NK-92 treated with Interleukin-12 subunit alpha and Interleukin-12 subunit beta, amount 100 ng/mL, for 24 hours (cell line): ENCODE measurements at places on chromosomes 5 and 9.

- no peak for DNase-seq
These were observed 522.9 kb upstream of the DAB2 start for GRCh38 chr5:39947657-39948056.

DNA sequence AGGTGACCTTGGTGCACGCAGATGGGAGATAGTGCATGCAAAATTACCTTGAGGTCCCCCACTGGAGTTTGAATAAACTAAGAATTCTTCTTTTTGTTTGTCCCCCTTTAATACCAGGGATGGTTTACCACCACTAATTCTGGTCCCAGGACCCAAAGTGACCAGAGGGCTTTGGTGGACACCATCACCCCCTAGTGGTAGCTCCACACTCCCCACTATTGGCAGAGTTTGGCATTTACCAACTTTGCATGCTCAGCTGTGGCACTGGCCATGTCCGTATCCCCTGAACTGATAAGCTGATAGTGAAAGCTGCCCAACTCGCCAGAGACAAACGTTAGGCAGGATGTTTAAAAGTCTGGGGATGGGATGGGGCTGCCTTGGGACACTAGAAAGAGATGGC, 3.3 kb downstream of the ASTN2 start:
- no peak for DNase-seq

DNA sequence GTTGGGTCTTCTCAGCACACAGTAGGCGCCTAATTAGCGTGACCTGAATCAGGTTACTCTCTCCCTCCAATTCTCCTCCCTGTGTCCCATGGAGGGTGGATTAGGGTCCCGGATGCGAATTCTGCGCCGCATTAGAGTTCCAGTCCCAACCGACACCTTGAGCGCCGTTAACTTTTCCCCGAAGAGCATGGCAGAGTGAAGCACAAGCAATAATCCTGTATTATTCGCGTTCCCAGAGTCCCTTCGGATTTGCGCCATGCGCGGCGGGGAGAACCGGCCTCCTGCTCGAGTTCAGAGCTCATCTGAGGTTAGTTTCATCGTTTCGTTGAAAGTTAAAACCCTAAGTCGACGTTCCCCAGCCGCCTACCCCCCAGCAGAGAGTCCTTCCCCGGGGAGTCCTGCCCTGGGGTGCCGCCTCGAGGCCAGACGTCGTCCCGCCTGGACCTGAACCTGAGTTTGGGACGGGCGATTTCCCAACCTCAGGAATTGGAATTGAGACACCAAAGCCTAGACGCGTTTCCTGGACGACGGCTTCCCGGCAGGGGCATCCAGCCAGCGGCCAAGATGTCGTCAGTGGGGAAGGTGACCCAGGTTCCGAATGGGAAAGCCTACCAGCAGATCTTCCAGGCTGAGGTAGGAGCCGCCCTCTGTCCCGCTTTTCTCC, at the start of gene CCDC180:
TSS of gene CCDC180 (plus strand) at position 160 of the 664 bp plus-strand sequence. CDS start at position 565, 405 bp downstream.
- no peak for DNase-seq

DNA sequence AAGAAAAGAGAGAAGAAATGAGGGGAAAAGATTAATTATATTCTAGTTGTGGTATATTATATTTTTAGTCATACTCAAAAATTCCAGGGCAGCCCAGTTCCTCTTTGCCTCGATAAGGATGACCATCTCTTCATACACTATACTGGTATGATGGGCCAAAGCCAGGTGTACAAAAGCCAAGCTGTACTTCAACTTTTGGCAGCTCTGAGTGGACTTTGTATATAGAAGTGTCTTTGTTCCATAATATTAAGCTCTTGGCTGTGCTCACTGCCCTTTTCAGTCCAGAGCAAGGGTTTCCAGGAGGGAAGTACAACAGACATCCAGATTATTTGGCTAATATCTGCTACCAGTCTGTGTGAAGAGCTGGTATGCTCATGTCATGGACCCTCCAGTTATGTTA, 934.3 kb upstream of the CDH10 start:
- no peak for DNase-seq

GRCh38 chr9:29475471-29475870, 1902.2 kb upstream of the C9orf72 start:
- DNase-seq: no peak

DNA sequence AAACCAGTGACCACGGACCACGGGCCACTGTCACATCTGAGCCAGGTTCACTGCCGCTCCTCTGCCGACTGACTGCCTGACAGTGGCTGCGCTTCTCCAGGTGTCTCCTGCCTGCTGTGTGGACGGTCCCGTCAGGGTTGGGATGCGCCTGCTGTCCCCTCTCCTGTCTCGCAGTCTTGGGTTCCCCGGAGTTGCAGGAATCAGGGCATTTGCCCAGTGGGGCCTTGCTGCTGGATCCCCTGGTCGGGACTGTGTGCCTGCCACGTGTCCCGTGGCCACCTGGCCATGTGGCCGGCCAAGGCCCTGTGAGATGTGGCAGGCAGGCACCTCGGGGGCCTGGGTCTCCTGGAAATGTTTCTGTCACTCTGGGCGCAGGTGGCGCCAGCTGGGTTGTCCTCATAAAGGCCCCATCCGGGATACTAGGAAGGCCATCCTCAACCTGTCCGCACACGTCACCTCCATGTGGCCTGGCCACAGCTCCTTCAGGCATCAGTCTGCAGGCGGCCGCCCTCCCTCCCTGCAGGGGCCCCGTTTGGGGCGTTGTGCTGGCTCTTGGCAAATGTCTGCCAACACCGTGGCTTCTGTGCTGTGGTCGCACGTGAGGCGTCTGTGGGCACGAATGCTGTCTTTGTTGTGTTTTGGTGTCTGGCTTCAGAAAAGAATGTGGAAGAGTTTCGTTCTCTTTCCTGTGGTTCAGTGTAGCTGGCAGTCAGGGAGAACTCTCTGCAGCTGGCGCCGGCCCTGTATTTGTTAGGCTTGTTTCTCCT, 6.4 kb upstream of the TOR4A start:
- DNase-seq: no peak

- no peak for DNase-seq
These were observed 2.0 kb upstream of the UAP1L1 start for GRCh38 chr9:137075275-137075775.

DNA sequence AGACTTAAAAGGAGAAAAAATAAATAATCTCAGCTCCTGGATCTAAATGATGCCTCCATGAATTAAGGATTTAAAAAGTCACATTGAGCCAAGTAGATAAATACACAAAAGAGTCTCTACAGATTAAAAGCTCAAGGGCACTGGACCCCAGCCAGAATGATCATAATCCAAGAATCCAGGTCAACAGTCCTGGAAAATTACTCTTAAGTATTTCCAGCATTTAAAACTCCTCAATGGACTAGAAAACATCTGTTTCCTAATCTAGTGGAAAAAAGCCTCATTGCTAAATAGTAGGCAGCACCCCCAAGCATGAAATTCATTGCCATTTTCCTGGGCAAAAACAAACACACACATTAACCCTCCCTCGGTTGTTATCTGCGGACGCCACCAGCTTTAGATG, 96.8 kb downstream of the FRMD3 start:
- no peak for DNase-seq
